ENCODE measurements at places on chromosomes 7 and 10.

- DNase-seq: no peak
Measured at GRCh38 chr7:88760136-88760515, 626 bp downstream of the ZNF804B start.

GRCh38 chr7:31516680-31517502 lies 3.0 kb downstream of the ITPRID1 start:
- no peak for DNase-seq

GRCh38 chr7:13743226-13743625 lies 246.2 kb downstream of the ETV1 start:
- no peak for DNase-seq

DNA sequence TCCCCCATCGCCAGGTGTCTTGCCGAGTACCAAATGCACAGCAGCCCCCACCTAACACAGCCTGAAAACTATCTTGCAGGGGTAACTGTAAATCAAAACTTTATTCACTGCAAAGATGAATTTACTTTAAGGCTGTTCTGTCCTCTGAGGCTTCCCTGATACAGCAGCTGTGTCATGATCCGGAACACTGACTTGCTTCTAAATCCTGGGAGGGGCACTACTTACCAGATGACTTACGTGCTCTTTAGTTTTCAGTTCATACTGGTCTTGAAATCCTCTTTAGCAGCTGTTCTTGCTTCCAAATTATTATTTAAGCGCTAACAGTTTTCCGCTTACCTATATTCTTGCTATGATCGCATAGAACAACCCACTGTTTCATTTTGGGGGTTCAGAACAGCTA lies 4.9 kb downstream of the DYNC1I1 start:
- DNase-seq: no peak

DNA sequence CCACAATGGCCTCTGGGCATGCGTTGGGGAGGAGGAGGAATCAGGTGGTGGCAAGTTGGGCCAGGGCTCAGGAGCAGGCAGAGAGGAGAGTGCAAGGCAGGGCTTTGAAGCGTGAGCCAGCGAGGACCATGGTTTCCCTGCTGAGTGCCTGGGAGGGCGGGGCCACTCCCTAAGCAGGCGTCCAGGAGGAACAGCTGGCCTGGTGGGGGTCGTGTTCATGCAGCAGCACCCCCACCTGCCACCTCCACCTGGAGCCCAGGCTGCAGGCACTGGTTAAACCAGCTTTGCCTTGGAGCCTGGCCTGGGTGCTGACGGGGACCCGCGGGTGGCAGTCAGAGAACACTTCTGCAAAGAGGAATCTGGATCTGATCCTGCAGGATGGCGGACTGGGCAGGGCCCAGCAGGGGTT lies 24.2 kb upstream of the AQP1 start:
- DNase-seq: no peak

GRCh38 chr10:96082153-96082552 lies 38.8 kb downstream of the CCNJ start:
- DNase-seq: no peak

- DNase-seq: peak; percentile 51
Measured at GRCh38 chr10:117609095-117609795, 66.7 kb downstream of the EMX2 start.

DNA sequence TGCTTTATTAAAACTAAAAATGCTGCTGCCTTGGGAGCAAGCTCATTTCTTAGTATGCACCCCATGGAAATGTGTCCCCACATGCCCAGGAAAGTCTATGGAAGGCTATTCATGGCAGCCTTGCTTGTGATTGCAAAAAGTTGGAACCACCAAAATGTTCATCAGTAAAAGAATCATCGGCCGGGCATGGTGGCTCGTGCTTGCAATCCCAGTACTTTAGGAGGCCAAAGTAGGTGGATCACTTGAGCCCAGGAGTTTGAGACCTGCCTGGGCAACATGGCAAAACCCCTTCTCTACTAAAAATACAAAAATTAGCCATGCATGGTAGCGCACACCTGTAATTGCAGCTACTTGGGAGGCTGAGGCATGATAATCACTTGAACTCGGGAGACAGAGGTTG lies 79.8 kb downstream of the ARHGAP22 start:
- no peak for DNase-seq

- DNase-seq: peak; percentile 44
Measured at GRCh38 chr7:17234398-17235031, 63.9 kb upstream of the AHR start.

GRCh38 chr7:73909051-73909941 lies 48.3 kb downstream of the TMEM270 start:
- DNase-seq: no peak

DNA sequence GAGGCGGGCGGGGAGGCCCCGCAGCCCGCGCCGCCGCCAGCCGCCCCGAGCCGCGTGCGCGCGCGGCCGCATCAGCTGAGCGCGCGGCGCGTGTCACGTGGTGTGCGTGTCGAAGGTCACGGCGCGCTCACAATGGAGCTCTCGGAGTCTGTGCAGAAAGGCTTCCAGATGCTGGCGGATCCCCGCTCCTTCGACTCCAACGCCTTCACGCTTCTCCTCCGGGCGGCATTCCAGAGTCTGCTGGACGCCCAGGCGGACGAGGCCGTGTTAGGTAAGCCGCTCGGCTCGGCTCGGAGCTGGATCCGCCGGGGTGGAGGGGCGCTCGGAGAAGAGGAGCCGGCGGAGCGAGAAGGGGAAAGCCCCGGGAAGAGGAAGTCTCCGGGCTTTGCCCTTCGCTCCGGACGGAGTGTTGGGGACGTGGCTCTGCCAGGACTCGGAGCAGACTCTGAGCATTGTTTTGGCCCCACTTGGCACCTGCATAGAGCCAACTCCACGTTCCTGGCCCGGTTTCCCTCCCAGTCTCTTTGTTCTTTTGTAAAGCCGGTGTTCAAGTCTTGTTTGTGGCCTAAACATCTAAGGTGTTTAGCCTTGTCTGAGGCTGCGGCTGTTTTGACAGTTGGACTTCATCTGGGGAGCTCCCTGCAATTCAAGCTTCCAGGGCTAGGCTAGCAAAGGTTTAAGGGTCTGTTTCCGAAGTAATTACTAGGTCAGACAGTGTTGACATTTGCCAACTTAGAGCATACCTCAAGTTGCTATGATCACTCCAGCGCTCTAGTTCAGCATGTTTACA lies at the start of gene COMMD3:
Gene COMMD3 (plus strand): TSS at position 103 of the 790 bp plus-strand sequence. CDS start 30 bp downstream, at position 133.
- DNase-seq: peak; percentile 93

- DNase-seq: peak; percentile 42
Measured at GRCh38 chr7:129188372-129188891, at the start of gene SMO. Gene SMO, plus strand, starts transcription at chr7:129188633. Its CDS starts 519 bp downstream, at chr7:129189152.
